Stomach (tissue), 19 donors: ENCODE measurements at places on chromosomes 2 and 18. TPM values are rescaled to one million over a fixed set of nuclear protein-coding genes. Genes with fewer than 3 reads are reported as not detected.

The DHRS9 gene
- 2.6 TPM for total RNA-seq

DNA sequence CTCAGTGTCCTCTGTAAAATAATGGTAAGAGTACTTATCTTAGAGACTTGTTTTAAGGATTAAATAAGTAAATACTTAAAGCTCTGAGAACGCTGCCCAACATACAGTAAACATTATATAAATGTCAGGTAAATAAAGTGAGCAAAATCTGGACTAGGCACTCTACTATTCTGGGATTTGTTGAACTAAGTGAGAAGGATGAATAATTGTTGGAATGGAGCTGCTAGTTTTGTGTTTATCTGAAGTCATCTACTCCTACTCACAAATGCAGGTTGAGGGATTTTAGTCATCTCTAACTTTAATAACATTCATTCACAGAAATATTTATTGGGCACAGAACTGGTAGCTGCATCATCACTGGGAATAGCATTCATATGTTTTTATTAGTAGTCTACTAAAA, 103.4 kb downstream of the MEIS1 start:
- DNase-seq = no peak

- DNase-seq = no peak
These were observed 114.8 kb upstream of the CDC42EP3 start for GRCh38 chr2:37786191-37786698.

GRCh38 chr2:179550214-179550613, 285.6 kb upstream of the SESTD1 start:
- no peak for DNase-seq

DNA sequence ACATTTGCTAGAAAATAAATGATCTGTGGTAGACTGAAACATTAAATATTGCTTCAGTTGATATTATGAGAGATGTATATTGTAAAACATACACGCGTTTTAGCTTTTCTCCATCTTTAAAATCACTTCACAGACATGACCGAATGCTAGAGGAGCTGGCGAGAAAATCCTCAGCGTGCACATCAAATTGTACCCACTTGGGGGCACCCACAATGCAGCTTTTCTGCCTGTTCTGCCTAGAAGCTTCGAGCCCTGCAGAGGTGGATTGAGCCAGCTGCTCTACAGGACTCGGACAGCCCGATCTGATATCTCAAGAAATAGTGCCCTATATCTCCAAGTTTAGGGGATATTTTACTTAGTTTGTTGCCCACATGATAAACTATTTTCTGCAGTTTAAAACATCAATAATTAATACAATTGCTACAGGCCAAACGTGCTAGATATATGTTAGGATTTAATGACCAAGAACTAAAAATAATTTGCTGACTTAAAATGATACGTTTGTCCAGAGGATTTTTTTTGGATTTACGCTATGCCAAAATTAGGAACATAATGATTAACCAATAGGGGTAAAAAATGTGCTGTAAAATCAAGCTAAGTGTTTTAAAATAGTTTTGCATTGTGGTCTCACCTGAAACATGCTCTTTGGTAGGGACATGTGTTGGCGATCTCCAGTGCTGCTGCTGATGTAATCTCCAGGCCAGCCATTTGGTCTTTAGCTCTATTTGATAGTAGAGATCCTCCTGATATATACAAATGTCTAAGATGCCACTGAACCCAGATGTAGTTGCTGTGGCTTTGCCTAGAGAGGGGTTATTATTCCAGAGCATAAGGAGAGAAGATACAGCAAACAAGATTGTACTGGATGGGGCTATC, 22.3 kb upstream of the ATP5MC3 start:
- peak; percentile 74 for DNase-seq

GRCh38 chr18:37222354-37222998, 343.1 kb downstream of the CELF4 start:
- DNase-seq = no peak

DNA sequence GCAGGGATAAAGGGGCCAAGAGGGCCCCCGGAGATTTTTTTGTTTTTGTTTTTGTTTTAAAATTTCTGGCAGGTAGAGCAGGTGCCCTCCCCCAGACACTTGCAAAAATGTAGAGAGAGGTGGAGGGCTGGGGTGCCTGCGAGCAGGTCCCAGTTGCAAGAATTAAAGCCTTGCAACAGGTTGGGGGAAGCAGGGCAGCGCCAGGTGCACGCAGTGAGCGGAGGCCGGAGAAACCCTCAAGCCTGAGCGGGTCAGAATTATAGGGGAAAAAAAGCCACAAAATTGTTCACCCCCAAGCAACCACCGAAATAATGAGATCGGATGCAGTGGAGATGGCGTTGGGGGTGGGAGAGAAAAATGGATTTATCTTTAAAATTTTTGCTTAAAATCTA, 527 bp downstream of the IGFBP5 start:
- DNase-seq = no peak

The SMYD1 gene
- 15.4 TPM for total RNA-seq

The CNDP1 gene
- total RNA-seq = not detected

The RAX gene
- not detected for total RNA-seq

The APCDD1 gene
- total RNA-seq = 27.4 TPM

DNA sequence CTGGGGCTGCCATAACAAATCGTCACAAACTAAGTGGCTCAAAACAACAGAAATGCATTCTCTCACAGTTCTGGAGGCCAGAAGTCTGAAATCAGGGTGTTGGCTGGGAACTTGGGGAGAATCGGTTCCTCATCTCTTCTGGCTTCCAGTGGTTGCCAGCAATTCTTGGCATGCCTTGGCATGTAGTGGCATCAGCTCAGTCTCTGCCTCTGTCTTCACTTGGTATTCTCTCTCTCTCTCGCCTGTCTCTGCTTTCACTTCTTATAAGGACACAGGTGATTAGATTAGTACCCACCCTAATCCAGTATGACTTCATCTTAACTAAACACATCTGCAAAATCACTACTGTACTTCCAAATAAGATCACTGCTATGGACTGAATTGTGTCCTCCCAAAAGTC, 695.4 kb upstream of the ID2 start:
- DNase-seq = no peak

The ZC3H6 gene
- total RNA-seq = 15.6 TPM
